Brain (organoid and tissue), 16 donors: ENCODE measurements at places on chromosomes 13 and 19.
A peak's percentile ranks its signal among the peaks of the same experiment; 100 is the strongest.

DNA sequence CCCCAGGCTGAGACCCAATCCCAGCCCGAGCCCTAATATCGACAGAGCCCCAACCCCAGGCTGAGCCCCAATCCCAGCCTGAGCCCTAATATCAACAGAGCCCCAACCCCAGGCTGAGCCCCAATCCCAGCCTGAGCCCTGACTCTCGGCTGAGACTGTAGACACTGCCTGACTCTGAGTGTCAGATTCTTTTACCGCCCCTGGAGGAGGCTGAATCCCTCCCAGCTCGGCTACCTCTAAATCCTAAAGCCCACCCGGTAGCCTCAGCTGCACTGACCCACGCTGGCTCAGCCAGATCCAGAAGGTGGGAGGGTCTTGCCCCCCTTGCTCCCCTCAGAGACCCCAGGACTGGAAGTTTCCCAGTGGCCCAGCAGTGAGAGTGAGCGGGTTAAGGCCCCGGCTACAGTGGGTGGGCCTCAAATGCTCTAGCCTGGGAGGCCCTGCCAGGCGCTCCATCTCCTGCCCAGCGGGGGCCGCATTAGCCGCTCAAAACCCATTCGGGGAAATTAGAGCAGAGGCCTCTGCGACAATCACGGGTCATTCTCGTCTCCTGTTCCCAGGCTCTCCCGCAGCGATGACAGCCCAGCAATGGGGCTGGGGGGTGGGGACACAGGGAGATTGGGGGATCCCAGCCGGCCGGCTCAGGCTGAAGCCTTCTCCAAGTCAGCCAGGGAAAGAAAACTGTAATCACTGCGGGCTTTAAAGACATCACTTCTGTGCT lies 43.8 kb downstream of the ZNRF4 start:
- peak; percentile 91 for DNase-seq

DNA sequence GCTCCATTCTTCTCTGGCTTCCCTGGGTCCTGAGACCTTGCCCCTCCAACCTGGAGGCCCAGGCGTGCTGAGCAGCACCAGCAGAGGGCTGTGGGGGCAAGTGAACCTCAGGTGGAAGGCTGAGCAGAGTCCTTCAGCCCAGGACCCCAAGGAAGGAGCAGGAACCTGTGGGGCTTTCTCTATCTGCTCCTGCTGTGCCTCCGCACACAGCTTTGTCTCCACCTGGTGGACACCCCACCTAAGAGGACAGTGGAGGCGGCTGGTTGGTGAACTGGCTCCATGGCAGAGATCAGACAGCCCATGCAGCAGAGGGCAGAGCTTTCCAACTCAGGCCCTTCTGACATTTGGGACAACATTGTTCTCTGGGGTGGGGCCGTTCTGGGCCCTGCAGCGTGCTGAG lies 19.7 kb downstream of the ZFR2 start:
- no peak for DNase-seq

DNA sequence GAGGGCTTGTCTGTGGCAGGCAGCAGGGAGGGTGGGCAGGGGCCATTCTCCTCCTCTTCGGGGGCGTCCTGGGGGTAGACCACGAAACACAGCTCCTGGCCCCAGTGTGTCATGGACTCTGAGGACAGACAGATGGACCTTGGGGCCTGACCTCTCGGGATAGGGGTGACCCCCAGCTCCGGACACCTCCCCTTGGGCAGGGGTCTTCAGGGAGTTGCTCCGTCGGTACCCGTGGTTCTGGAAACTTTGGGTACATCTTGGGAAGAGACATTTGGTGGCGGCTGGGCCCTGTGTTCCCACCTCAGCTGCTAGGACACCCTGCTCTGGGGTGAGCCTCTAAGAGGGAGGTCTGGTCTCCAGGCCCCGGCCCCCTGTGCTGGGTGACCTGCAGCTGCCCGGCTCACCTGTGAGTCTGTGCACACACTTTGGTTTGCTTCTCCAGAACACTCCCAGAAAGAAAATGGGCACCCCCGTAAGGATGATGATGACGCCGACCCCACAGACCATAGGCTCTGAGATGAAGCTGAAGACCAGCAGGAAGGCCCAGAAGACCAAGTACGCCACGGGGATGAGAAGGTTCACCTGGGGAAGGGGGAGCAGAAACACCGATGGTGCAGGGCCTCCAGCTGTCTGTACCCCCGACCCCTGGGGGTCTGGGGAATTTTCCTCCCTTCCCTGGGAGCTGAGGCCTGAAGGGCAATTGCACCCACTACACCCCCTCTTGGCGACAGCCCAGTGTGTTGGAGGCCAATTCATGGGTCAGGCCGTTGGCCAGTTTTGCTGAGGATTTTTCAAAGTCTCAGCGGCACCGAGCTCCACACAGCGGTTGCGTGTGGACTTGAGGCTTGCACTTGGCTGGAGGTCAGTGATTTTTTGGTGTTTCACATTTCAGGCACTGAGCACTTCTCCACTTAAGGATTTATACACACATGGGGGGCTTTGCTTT lies 15.0 kb downstream of the LRP3 start:
- DNase-seq = no peak

DNA sequence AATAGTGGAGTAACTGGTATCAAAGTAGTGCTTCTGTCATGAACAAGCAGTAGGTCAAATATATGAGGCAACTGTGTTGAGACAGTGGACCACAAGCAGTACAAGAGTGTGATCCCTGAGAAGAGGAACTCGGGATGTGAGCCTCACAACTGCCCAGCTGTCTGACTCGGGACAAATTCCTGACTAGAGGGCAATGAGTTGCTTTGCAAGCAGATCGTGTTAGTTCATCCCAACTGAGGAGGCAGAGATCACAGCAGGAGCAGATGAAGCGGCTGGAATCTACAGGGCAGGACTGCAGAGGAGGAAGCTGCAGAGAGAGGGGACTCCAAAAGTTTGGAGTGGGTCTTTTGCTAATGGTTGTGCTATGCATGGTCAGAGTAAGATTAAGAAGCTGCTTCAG lies 741.1 kb downstream of the DIAPH3 start:
- DNase-seq = no peak

DNA sequence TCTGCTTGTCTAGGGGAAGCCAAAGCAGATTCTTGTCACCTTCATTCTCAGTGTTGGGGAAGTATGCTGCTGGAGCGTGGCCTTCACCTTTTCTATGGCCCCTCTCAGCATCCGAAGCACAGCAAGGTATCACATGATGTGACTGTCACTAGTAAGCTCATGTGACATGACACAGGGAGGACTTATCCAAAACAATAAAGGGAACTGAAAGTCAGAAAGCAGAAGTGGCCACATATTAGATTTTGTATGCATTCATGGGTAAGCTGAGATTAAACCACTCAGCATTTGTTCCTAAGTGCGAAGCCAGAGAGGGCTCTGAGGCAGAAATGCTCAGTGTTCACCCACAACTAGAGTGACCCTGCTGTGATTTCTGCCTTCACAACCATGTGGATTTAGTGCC lies 72.8 kb upstream of the PCDH8 start:
- DNase-seq = no peak

GRCh38 chr13:79675931-79676660 lies 195.1 kb downstream of the NDFIP2 start:
- no peak for DNase-seq

DNA sequence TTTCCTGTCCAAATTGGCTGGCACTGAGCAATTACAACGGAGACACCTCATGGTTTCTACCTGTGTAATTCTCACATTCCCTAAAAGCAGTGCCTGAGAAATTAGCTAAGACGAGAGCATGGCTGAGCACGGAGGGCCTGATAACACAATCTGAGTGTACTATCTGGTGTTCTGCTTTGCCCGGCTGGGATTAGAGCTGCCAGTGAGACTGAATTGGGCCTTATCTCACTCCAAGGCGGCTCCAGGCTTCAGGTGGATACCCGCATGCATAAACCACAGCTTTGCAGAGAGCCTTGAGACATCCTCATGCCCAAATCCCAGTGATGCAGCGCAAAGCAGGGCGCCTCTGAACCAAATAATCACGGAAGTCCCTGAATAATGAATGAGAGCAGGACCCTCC lies 172.3 kb downstream of the OXGR1 start:
- DNase-seq = peak; percentile 19

GRCh38 chr13:109809216-109809932 lies 23.0 kb upstream of the IRS2 start:
- DNase-seq = no peak

- no peak for DNase-seq
These were observed 345.1 kb downstream of the MTUS2 start for GRCh38 chr13:29165216-29165615.

DNA sequence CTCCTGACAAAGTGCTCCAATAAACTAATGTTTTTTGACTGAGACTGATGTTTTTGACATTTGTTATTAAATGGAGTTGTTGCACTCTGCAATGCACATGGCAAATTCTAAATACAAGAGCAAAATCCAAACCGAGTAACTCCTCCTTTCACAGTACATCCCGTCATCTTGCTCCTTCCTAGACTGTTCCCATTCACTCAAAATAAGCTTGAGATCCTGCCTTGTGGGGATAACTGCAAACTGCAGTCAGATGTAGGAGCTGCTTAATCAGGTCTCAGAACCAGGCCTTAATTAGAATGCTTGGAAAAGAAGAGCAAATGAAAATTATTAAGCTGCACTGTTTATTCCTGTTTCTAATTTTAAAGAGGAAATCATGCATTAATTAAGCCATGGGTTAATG lies 134.8 kb upstream of the SPRY2 start:
- peak; percentile 2 for DNase-seq

DNA sequence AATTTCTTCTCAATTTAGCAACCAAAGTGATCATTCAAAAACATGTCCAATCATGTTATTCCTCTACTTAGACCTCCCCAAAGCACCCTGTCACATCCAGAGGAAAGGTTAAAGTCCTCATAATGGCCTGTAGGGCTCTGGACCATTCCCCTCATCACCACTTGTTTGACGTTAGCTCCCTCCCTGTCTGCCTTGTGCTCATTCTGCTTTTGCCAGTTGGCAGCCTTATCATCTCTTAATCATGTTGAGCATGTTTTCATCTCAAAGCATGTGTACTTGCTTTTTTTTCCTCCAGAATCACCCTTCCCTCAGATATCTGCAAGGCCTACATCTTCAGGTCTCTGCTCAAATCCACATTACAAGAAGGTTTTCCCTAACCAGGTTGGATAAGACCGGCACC lies 25.9 kb downstream of the UBAC2 start:
- no peak for DNase-seq

DNA sequence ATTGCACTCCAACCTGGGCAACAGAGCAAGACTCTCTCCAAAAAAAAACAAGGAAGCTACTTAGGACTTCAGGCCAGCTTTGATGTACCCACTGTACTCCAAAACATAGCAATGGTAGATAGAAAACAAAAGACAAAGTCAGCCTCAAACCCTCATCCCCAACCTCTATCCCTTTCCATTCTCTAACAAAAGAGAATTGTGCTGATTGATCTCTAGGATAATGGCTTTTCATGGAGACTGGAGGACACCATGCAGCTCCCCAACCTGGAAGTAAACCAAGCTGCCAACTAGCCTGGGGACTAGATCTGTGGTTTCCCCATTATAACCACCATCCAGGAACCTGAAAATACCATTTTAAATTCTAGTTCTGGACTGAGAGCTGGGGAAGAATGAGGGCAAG lies 4.3 kb upstream of the ZDHHC20 start:
- no peak for DNase-seq

GRCh38 chr13:95137096-95137495 lies 164.2 kb downstream of the ABCC4 start:
- no peak for DNase-seq

DNA sequence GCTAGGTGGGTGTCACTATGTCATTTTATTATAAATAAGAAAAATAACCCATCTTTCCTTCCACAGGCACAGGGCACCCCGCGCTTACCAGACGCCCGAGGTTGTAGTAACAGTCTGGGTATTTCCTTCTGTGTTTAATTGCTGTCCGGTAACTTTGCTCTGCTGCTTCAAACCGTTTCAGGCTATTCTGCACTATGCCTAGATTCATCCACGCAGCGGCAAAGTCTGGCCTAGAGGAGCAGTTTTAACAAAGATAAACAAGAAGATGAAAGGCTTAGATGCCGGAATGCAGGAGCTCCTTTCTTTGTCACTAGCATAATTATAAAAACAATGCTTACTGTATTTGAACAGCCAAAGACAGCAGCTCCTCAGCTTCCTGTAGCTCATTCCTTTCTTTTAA lies 36.9 kb upstream of the GGACT start:
- DNase-seq = no peak

DNA sequence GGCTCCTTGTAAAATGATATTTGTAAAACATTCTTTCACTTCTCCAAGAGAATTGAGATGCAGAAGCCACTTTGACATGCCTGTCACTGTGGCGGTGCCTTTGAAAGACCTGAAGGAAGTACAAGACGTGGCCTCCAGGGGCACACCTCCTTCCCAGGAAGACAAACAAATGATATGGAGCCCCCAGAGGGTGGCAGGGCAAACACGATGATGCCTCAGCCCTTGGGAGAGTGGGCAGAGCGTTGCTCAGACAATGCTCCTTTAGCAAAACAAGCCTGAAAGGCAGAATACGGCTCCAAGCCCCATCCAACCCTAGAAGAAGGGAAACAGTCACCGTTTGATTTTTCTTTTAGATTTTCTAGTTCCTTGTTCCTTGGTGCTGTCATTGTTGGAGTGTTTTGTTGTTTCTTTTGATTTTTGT lies 9.2 kb upstream of the ATP12A start:
- DNase-seq = no peak

GRCh38 chr13:51802631-51803418 lies 1.1 kb downstream of the DHRS12 start:
- DNase-seq = no peak

DNA sequence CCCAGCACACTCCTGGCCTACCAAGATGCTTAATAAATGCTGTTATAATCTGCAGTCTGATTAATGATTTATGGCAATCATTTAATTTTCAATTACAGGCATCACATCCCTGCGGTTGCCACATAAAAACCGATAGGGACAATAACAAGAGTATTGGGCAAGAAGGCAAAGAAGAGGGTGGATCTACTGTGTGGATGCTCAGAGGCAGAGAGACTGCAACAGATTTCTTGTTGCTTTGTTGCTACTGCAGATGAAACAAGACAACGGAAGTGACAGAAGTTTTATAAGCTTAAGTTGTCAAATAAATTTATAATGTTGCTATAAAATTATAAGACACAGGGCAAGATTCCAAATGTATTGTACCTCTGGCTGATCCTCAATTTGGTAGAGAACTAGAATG lies 154.8 kb downstream of the ABCC4 start:
- no peak for DNase-seq

DNA sequence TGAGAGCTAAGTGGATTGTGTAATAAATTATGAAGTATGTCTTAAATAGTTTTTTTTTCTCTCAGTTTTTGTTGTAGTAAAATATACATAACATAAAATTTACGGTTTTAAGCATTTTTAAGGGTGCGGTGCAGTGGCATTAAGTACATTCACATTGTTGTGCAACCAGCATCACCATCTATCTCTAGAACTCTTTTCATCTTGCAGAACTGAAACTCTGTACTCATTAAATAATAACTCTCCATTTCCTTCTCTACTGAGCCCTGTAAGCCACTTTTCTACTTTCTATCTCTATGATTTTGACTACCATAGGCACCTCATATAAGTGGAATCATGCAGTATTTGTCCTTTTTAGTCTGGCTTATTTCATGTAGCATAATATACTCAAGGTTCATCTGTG lies 87.1 kb downstream of the GJA3 start:
- DNase-seq = no peak
